Cerebellar nuclear complex (tissue), 1 donor: ENCODE measurements at places on chromosomes 6 and 20.

GRCh38 chr20:46455729-46456128 is 49.3 kb upstream of the ELMO2 start:
- DNase-seq = no peak

DNA sequence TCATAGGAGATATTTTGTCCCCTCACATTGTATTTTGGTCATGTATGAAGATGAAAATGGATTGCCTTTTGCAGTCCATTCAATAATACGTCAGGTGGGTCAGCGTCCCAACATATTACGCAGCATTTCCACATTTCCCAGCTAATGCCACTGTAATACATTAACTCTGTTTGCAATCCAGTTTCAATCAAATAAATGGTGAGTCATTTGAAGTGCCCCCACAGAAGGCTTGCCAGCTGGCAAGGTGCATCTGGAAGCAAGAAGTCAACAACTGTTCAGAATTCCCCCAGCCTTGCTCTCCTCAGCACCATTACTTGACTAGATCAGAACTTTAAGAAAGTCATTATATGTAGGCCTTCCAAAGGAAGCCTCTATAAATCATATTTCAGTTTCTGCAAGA is 50.4 kb downstream of the PHACTR1 start:
- no peak for DNase-seq

DNA sequence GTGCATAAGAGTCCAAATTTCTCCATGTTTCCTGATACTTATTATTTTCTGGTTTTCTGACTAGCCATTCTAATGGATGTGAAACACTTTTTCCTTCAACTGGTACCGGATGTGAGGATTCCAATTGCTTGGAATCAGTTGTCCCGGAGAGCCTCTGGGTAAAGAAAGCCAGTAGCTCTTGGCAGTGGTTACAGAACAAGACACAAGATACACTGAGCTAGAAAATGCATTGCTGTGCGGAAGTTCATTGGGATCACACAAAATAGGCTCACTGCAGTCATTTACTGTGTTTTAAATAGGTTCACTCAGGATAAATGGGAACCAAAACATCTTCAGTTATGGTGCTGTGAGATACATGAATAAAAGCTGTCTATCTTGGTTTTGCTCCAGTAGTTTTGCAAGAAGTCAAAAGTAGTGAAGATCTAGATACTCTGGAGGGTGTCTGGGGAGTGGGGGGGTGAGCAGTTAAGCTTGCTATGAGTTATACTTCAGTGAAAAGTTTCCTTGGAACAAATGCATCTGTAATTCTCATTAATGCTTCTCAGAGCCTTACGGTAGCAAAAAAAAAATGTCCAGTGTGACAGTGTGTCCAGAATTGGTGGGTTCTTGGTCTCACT is 54.4 kb upstream of the RNF182 start:
- no peak for DNase-seq

GRCh38 chr20:34362502-34363061 is 491 bp upstream of the ITCH start:
- no peak for DNase-seq

DNA sequence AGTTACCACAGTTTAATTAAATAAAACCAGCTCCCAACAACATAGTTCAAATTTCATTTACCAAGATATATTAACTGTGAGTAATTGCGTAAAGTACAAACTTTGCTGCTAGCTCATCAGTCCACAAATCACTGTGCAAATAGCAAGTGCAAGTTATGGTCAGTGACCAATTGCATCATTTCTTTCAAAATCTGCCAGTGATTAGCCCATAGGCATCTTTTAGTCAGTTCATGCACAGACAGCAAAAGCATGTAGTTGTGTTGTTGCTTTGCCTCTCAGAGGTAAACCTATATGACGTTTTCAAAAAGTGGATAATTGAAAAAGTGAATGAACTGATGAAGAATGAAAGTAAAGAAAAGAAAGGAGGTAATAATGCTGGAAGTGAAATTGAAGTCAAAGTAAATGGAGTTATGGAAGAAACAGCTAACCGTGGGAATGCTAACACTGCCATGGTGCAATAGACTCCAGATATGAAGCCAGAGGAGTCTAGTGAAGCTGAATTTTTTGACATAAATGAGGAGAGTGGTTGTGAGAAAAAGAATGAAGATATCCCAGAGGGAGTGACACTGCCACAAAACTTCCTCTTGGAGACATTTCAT is 36.5 kb downstream of the ENPP1 start:
- DNase-seq = no peak

DNA sequence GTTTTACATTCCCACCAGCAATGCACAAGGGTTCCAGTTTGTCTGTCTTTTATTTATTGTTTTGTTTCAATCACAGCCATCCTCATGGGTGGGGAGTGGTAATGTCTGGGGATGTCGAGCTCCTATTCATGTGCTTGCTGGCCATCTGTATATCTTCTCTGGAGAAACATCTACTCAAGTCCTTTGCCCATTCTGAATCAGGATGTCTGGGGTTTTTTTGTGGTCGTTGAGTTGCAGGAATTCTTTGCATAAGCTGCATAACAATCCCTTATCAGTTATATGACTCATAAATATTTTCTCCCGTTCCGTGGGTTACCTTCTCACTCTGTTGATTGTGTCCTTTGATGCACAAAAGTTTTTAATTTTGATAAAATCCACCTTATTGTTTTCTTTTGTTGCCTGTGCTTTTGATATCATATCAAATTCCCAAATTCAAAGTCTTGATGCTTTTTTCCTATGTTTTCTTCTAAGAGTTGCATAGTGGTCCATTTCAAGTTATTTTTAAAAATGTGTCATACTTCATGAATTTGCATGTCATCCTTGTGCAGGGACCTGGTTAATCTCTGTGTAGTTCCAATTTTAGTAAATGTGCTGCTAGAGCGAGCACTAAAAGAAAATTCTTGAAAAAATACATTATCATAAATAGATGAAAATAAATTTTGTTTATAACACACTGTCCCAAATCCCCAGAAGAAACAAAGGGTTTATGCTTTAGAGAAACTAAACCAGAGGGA is 54.9 kb upstream of the PDE10A start:
- DNase-seq = no peak

GRCh38 chr6:1860756-1861348 is 251.1 kb downstream of the FOXC1 start:
- DNase-seq = no peak

DNA sequence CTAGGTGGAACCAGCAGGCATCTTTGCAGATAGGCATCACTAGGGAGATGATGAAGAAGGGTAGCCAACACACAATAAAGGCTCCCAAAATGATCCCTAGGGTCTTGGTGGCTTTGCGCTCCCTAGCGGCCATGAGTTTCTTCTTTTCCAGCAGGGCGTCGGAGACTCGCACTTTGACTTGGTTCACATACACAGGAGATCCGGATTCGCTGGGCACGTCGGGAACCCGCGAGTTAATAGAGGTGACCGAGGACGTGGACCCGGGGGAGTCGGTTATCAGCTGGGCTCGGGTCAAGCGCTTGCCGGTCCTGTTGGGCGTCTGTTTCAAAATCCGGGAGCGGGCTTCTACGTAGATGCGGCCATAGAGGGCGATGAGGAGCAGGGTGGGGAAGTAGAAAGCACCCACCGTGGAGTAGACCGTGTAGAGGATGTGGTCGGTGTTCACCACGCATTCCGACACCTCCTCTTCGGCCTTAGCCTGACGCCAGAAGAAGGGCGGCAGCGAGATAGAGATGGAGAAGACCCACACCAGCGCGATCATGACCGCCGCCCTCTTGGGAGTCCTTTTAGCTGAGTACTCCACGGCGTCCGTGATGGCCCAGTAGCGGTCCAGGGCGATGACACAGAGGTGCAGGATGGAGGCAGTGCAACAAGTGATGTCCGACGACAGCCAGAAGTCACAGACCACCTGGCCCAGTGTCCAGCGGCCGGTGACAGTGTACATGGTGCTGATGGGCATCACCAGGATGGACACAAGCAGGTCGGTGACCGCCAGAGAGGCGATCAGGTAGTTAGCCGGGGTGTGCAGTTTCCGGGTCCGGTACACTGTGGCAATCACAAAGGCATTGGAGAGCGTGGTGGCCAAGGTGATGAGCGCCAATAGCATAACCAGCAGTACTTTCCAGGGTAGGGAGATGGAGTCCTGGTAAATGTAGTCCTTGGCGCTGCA is 658 bp downstream of the HTR1B start:
- DNase-seq = no peak

GRCh38 chr6:134849920-134850447 is 99.9 kb downstream of the ALDH8A1 start:
- DNase-seq = no peak

- DNase-seq = no peak
Measured at GRCh38 chr20:34262488-34263288, 21.5 kb downstream of the ASIP start.

- no peak for DNase-seq
Measured at GRCh38 chr20:63735859-63736718, at the start of gene LIME1. TSS of gene LIME1 (plus strand) at chr20:63736664. CDS start at chr20:63737550, 886 bp downstream.

DNA sequence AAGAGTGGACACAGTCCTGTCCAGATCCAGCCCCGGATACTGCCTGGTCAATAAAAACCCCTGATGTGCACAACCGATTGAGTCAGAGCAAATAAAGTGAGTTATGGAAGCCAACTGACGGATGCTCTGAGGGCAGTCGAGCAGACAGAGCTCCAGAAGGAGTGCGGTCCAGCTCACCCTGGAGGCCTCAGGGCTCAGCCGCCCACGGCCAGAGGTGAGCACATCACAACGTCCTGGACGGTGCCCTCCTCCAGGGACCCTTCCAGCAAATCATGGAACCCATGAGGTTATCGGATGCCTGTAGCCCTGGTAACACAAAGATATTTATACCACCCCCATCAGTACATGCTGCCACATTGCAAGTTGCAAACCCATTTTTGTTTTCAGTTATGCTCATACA is 44.0 kb upstream of the SMOC2 start:
- no peak for DNase-seq

DNA sequence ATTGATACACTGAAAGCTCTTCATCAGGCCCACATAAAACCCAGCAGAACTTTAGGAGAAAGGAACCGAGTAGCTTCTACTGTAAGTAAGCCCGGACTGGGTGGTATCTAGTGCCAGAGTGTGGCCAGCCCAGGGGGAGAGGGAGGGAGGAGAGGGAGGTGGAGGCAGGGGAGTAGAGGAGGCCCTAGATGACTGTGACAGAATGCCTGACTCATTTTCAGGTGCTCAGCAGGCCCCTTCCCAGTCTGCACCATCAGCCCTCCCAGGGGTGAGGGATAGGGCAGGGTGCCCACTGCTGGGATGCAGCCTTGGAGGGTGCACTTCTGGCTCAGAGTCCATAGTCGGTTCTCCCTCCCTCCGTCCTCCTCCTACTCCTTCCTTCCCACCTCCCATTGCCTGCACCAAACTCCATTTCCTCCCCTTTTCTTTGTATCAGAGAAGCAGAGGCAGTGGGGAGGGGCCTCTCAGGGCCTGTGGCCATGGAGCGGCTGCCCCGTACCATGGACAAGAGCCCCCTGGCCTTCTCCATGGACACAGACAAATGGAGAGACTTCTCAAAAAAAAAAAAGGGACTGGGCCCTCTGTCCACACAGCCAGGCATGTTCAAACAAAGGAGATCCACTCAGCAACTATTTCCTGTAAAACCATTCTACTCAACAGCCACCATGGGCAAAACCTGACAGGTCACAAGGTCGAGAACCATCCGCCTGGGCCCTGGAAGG is 184.9 kb upstream of the SNX9 start:
- no peak for DNase-seq

- DNase-seq = no peak
Measured at GRCh38 chr6:17021539-17021889, 80.3 kb upstream of the STMND1 start.

DNA sequence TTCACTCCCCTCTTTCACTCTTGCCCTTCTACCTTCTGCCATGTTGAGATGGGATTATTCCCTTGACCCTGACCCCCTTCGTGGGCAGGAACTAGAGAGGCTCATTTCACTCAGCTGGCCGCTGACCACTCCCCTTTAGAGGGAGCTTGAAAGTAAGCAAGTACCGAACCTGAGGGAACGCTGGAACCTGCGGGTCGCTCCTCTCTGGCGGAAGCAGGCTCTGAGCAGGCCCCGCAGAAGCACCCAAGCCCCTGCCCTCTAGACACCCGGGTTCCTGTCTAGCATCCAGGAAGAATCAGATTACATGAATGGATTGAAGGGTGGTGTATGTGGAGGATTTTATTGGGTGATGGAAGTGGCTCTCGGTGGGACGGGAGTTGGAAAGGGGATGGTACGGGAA is 11.9 kb upstream of the MYCT1 start:
- no peak for DNase-seq

- no peak for DNase-seq
Measured at GRCh38 chr20:4671015-4671414, 50.7 kb upstream of the PRND start.

DNA sequence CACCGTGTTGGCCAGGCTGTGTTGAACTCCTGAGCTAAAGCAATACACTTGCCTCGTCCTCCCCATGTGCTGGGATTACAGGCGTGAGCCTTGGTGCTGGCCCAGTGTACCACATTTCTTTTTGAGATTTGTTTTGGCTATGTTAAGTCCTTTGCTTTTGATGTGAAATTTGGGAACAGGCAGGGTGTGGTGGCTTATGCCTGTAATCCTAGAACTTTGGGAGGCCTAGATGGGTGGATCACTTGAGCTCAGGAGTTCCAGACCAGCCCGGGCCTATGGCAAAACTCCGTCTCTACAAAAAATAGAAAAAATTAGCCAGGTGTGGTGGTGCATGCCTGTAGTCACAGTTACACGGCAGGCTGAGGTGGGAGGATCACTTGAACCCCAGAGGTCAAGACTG is 40.2 kb downstream of the GINS1 start:
- DNase-seq = no peak

DNA sequence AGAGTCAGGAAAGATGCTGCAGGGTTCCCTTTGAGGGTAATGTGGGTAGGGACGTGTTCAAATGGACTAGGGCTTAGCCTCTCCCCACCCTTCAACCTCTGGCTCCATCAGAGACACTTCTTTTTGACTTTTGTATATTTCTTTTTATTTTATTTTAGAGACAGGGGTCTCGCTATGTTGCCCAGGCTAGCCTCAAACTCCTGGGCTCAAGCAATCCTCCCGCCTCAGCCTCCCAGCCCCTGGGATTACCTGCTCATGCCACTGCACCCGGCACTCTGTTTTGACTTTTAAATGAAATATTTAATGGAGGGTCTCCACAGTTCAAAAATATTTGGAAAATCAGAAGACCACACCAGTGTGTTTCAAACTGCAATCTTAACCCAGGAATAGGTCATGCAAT is 8.6 kb downstream of the HNF4A start:
- DNase-seq = no peak

GRCh38 chr6:96202571-96202970 is 186.8 kb downstream of the FUT9 start:
- DNase-seq = no peak

GRCh38 chr6:46526607-46527006 is 35.4 kb upstream of the RCAN2 start:
- DNase-seq = no peak

GRCh38 chr6:128482642-128483041 is 37.8 kb downstream of the PTPRK start:
- DNase-seq = no peak

GRCh38 chr6:100317031-100317430 is 147.7 kb downstream of the SIM1 start:
- no peak for DNase-seq
